Kidney (tissue), 22 donors: ENCODE measurements at places on chromosomes 2 and 18. TPM values are rescaled to one million over a fixed set of nuclear protein-coding genes. Genes with fewer than 3 reads are reported as not detected.

DNA sequence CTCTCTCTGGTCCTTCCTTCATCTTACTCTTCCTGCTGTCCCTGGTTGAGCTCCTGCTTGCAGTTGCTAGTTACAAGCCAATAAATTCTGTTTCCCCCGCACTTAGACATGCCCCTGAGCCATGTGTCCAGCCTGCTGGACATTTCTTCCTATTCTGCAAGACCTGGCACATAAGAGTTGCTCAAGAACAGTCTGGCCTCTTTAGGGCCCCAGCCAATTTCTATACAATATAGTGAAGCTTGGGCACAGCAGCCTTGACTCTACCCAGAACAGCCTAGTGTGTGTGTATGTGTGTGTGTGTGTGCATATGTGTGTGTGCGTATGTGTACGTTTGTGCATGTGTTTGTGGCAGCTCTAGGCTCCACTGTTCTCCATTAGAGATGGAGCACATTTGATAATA, 276.0 kb downstream of the CYRIA start:
- H3K27ac ChIP-seq = no peak overlapping the region
- no peaks in the 10 kb centered on the region for H3K4me1 ChIP-seq
- H3K36me3 ChIP-seq = no peaks in the 10 kb centered on the region
- DNase-seq = no peak

- H3K36me3 ChIP-seq = no peaks in the 10 kb centered on the region
- peaks cover 7% of the 10 kb centered on the region for H3K4me1 ChIP-seq
- no peaks in the 10 kb centered on the region for H3K27me3 ChIP-seq
Observed at GRCh38 chr2:85133751-85134254, 611 bp downstream of the TCF7L1 start.

GRCh38 chr2:42796427-42797248, 4.3 kb upstream of the HAAO start:
- H3K27ac ChIP-seq = no peak overlapping the region
- H3K27me3 ChIP-seq = no peaks in the 10 kb centered on the region
- H3K4me1 ChIP-seq = peaks cover 4% of the 10 kb centered on the region
- H3K4me3 ChIP-seq = no peak overlapping the region
- H3K36me3 ChIP-seq = no peaks in the 10 kb centered on the region

- H3K4me3 ChIP-seq = no peak overlapping the region
- DNase-seq = no peak
Observed at GRCh38 chr2:183348492-183348891, 224.2 kb downstream of the NUP35 start.

DNA sequence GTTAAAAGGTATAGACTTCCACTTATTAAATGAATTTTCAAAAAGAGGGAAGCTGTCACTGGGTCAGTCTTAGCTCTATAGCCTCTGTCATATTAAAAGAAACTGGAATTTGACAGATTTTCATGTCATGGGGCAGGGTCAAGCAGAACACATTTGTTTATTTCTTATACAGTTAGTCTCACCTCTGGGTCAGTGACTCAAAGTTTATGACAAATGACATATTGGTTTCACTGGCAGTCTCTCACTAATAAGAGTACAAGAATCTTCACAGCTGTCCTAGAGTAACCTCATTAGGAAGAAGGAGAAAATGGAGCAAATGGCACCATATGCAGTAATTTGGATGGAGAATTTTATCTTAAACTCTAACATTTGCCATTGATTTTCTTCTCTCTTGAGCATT, 63.2 kb downstream of the MBD2 start:
- no peaks in the 10 kb centered on the region for H3K27me3 ChIP-seq
- H3K4me3 ChIP-seq = no peak overlapping the region
- peaks cover 2% of the 10 kb centered on the region for H3K4me1 ChIP-seq
- no peak for DNase-seq
- peaks cover 16% of the 10 kb centered on the region for H3K36me3 ChIP-seq
- H3K27ac ChIP-seq = no peak overlapping the region

- H3K27ac ChIP-seq = no peak overlapping the region
- no peaks in the 10 kb centered on the region for H3K36me3 ChIP-seq
- no peak overlapping the region for H3K4me3 ChIP-seq
- H3K4me1 ChIP-seq = no peaks in the 10 kb centered on the region
Observed at GRCh38 chr2:30776831-30777635, 30.2 kb downstream of the CAPN13 start.

DNA sequence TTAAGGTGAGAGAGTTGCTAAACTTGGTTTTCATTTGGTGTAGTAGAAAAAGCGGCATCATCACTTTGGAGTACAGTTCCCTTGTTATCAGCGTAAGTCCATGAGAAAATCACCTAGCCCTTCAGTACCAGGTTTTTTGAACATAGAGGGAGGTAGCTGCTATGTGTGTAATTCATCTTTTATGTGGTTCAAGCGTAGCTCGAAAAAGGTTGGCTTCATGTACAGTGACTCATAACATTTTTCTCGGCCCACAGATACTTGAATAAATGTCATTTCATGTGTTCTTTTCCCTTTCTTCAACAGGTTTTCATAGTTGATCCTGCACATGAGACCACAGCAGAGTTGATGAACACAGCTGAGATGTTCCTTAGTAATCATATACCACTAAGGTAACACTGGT, 43.6 kb downstream of the UGGT1 start:
- H3K4me1 ChIP-seq = no peaks in the 10 kb centered on the region
- H3K4me3 ChIP-seq = no peak overlapping the region

GRCh38 chr2:120912101-120912985, 176.7 kb downstream of the GLI2 start:
- no peak overlapping the region for H3K27ac ChIP-seq
- H3K4me3 ChIP-seq = no peak overlapping the region
- H3K4me1 ChIP-seq = no peaks in the 10 kb centered on the region
- peak; percentile 52 for DNase-seq

- no peak overlapping the region for H3K4me3 ChIP-seq
- DNase-seq = no peak
- H3K27me3 ChIP-seq = no peaks in the 10 kb centered on the region
- H3K4me1 ChIP-seq = no peaks in the 10 kb centered on the region
Observed at GRCh38 chr18:79486356-79487182, 90.8 kb downstream of the NFATC1 start.

DNA sequence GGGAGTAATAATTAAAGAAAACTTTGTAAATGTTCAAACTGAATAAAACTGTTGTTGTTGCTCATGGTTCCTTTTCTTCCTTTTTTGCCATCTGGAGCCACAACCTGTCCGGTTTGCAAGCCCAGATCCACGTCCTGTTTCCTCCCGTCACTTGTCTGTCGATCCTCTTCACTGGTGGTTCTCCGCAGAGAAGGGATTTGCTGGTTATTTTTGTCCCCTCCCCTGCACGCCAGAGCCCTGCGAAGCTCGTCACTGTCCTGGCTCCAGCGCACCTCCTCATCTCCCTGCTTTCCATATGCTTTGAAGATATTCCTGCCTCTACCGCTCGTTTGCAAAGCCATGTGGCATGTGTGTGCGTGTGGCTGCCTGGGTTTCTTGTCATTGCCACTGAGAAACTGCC, 461.4 kb downstream of the RNF144A start:
- peak; percentile 13 for DNase-seq
- no peaks in the 10 kb centered on the region for H3K27me3 ChIP-seq
- H3K36me3 ChIP-seq = no peaks in the 10 kb centered on the region
- H3K27ac ChIP-seq = no peak overlapping the region

- DNase-seq = no peak
- no peak overlapping the region for H3K4me3 ChIP-seq
- no peaks in the 10 kb centered on the region for H3K27me3 ChIP-seq
- no peak overlapping the region for H3K27ac ChIP-seq
Observed at GRCh38 chr2:145750612-145751011, 1230.7 kb upstream of the ZEB2 start.

DNA sequence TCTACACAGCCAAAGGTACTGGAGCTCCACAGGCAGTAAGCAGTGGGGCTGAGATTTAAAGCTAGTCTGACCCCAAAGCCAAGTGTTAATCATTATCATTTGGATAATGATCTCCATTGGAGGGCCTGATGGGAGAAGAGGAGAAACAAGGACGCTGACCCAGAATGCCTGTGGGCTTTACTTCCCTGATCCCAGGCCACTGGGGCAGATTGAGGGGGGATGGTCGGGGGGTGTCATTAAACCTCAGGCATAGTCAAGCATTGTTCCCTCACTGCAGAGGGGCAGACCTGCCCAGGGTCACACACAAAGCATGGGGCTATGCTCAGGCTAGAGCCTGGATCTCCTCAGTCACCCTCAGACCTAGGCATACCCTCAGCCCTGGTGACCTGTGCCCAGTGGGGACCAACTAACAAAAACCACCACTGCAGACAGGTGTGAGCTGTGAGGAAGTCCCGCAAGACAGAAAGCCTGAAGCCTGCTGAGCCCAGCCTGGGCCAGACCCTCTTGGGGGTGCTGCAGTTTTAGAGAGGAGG, 53.4 kb downstream of the SDC1 start:
- H3K36me3 ChIP-seq = no peaks in the 10 kb centered on the region
- H3K4me1 ChIP-seq = peaks cover 15% of the 10 kb centered on the region
- H3K27me3 ChIP-seq = no peaks in the 10 kb centered on the region
- H3K27ac ChIP-seq = peak overlapping the region; percentile 49
- H3K4me3 ChIP-seq = no peak overlapping the region

- no peak overlapping the region for H3K27ac ChIP-seq
- DNase-seq = peak; percentile 65
- H3K4me3 ChIP-seq = no peak overlapping the region
- H3K27me3 ChIP-seq = no peaks in the 10 kb centered on the region
- no peaks in the 10 kb centered on the region for H3K36me3 ChIP-seq
- peaks cover 18% of the 10 kb centered on the region for H3K4me1 ChIP-seq
Observed at GRCh38 chr2:168635065-168635577, 167.3 kb upstream of the NOSTRIN start.

DNA sequence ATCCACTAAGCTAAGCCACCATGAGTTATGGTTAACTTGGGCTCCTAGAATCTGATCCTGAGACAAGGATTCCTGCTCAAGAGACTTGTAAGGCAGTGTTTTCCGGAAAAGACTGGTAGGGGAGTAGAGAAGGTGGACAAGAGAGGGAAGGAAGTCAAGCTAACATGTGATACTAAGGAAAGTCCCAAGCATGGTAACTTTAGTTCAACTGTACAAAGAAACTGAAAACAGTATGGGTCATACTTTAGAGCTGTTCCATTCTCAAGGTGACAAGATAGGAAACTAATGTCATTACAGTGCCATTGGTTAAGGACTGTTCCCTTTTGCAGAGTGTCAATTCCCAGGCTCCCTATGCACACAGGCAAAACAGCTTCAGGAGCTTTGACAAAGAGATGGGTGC, 5.8 kb downstream of the MYO5B start:
- no peak overlapping the region for H3K4me3 ChIP-seq
- no peak overlapping the region for H3K27ac ChIP-seq
- H3K27me3 ChIP-seq = peaks cover 4% of the 10 kb centered on the region
- no peak for DNase-seq

DNA sequence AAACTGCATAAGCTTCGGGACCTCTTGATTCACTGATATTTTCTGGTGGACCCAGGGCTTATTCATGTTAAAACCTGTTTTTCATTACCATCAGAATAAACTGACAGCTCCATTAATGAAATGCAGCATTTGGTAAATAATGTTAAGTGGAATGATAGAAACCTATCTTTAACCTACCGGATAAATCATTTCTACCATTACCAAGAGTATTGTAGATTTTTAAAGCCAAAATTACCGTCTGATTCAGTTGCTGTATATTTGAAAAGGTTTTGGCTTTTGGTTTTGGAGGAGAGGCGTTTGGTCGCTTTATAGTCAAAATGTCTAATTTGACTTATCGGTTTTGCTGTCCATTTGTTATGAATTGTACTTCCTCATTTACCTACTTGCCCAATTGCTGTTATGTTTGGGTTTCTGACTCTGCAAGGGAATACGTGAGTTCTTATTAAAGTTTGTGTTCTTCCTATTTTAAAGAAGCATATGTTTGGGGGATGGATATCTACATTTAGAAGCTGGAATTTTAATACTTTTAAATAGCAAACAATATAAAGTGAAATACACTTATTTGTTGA, 1.0 kb upstream of the CUL3 start:
- H3K27ac ChIP-seq = peak overlapping the region; percentile 5
- H3K4me1 ChIP-seq = peaks cover 2% of the 10 kb centered on the region
- H3K27me3 ChIP-seq = no peaks in the 10 kb centered on the region
- peak overlapping the region; percentile 96 for H3K4me3 ChIP-seq
- no peak for DNase-seq

DNA sequence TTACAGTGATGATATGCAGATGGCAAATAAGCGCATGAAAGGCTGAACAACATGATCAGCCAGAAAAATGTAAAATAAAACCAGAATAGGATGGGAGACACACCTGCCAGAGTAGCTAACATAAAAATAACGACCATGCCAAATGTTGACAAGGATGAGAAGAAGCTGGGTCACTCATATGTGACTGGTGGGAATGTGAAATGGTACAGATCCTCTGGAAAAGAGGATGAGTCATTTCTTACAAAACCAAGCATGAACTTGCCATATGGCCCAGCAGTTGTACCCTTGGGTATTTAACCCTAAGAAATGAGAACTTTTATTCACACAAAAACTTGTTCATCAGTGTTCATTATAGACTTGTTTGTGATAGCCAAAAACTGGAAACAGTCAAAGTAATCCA, 143.8 kb downstream of the SH3BP4 start:
- H3K4me3 ChIP-seq = no peak overlapping the region
- H3K36me3 ChIP-seq = no peaks in the 10 kb centered on the region
- H3K4me1 ChIP-seq = no peaks in the 10 kb centered on the region
- H3K27ac ChIP-seq = no peak overlapping the region
- DNase-seq = no peak
- H3K27me3 ChIP-seq = no peaks in the 10 kb centered on the region

MBP gene
- 61.2 TPM for total RNA-seq

UGT1A4 gene
- total RNA-seq = 1.1 TPM

ALLC gene
- total RNA-seq = not detected

TMX3 gene
- total RNA-seq = 52.7 TPM

GBX2 gene
- total RNA-seq = not detected

INSIG2 gene
- total RNA-seq = 29.0 TPM

PRADC1 gene
- 16.1 TPM for total RNA-seq
